ENCODE measurements at places on chromosomes 16 and 17. TPM values are rescaled to one million over a fixed set of nuclear protein-coding genes. Genes with fewer than 3 reads are reported as not detected.
A peak's percentile ranks its signal among the peaks of the same experiment; 100 is the strongest.

- DNase-seq = no peak
Measured at GRCh38 chr17:72358465-72358864, 237.6 kb downstream of the SOX9 start.

- DNase-seq = peak; percentile 59
Measured at GRCh38 chr17:4142107-4142900, 526 bp downstream of the ZZEF1 start.

GRCh38 chr17:83012868-83013778, 66.3 kb upstream of the METRNL start:
- DNase-seq = no peak

- no peak for DNase-seq
Measured at GRCh38 chr16:87295661-87296531, 21.3 kb downstream of the C16orf95 start.

GRCh38 chr16:34078691-34079090, 619.3 kb downstream of the TP53TG3F start:
- DNase-seq = no peak

GRCh38 chr16:55513616-55514015, 4.7 kb downstream of the LPCAT2 start:
- no peak for DNase-seq

DNA sequence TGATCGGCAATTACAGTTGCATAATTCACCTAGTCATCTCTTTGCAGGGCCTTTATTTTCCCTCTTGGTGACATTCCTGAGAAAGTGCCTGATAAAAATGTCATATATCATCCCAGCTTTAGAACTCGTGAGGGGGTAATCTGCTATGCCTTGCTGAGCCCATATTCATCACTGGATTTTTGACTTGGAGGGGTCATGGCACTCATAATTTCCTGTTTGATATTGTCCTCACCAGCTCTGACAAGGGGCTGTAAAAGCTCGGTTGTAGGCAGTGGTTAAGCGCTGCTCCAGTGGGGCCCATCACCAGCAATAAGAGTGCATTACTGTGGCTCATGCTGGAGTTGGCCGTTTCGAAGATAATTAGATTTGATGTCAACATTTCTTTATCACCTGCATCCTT, 227.3 kb downstream of the IRX3 start:
- no peak for DNase-seq

DNA sequence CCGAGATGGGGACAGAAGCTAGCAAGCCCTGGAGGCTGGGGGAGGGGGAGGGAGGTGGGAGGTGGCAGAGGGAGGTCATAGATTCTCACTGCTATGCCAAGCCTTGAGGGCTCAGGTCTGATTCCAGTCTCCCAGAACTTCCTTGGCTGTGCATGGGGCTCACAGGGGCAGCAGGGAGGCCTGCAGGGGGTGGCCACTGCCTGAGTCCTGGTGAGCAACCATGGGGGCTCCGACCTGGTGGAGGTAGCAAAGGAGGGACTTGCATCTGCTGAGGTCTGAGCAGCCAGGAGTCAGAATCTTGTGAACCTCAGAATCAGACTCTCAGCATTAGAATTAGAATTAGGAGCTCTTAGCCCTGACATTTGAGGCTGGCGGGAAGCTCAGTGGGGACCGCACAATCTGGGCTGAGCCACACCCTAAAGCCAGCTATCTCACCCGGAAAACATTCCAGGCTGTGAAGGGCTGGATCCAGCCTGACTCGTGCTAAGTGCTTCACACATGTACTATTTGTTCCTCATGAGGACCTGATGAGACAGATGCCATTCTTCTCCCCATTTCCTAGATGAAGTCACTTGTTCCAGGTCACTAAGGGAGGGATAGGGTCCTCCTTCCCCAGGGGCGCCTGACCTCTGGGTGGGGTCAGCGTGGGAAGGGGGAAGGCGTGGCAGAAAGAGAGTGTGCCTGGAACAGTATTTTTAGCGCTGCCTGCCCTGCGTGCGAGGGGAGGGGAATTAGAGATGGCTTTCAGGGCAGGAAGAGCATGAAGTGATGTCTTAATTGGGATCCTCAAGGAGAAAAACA, 17.3 kb upstream of the KCNJ12 start:
- DNase-seq = no peak

DNA sequence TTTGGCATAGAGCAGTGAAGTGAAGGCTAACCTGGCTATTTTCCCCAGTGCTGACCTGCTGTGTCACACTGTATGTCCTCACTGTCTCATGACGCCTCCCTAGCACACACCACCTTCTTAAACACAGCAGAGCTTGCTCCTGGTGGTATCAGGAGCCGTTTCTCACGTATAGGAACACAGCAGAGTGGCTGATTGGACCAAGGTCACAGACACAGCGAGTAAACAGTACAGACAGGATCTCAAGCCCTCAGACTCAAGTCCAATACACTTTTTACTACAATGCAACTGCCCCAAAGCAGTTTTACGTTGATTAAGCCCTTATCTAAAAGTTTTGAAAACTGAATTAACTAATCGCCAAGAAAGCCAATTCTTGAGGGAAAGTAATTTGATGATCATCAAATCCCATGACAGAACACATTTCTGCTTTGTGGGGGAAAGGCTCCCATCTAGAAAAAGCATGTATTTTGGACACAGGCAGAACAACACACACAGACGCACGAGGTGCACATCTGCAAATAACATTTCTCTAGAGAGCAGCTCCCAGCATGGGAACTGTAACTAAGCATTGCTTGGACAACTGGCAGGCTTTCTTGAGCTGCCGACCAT, 15.2 kb downstream of the ARHGAP17 start:
- DNase-seq = no peak

DNA sequence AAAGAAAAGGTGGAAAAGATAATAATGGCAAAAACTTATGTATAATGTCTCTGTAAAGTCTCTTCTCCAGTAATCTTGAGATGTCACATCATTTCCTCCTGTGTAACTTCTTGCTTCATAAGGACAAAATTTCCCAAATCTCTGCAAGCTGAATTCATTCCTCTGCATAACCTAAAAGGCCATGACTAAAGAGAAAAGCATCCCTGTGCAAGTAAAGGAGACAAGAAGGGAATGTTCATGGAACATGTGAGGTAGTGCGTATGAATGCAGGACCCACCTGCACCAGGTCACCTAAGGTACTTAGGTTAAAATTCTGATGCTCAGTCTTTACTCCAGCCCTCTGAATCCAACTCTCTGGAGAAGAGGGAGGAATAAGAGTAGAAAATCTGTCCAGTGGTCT, 46.9 kb upstream of the NLK start:
- DNase-seq = no peak

- peak; percentile 85 for DNase-seq
Measured at GRCh38 chr17:81291662-81292061, 3.4 kb downstream of the SLC38A10 start.

GRCh38 chr16:78098595-78099270, 721 bp upstream of the WWOX start:
- DNase-seq = no peak

- peak; percentile 92 for DNase-seq
Measured at GRCh38 chr16:58487566-58488351, 12.2 kb upstream of the NDRG4 start.

- peak; percentile 93 for DNase-seq
Measured at GRCh38 chr16:31472709-31473203, 804 bp downstream of the TGFB1I1 start.

GRCh38 chr16:54923055-54923473, 7.6 kb upstream of the IRX5 start:
- no peak for DNase-seq

DNA sequence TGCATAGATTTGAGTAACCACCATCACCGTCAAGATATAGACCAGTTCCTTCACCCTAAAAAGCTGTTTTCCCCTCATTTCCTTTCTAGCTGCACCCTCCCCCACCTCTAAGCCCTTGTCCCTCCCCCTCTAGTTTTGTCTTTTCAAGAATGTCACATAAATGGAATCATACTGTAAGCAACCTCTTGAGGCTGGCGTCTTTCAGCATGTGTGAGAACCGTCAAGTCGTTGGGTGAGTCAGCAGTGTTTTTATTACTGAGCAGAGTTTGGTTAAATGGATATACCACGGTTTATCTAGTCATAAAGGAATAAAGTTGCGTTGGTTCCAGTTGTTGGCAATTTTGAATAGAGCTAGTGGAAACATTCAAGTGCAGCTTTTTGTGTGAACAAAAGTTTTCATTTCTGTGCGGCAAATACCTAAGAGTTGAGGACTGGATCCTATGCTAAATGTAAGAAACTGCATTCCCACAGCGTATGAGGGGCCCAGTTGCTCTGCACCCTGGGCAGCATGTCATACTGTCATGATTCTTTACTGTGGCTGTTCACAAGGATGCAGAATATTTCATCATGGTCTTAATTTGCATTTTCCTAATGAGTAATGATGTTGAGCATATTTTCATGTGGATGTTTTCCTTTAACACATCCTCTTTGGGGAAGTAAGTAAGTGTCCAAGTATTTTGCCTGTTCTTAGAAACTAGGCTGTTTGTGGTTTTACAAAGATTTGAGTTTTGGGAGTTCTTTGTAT, 264.3 kb downstream of the CPPED1 start:
- DNase-seq = no peak

DNA sequence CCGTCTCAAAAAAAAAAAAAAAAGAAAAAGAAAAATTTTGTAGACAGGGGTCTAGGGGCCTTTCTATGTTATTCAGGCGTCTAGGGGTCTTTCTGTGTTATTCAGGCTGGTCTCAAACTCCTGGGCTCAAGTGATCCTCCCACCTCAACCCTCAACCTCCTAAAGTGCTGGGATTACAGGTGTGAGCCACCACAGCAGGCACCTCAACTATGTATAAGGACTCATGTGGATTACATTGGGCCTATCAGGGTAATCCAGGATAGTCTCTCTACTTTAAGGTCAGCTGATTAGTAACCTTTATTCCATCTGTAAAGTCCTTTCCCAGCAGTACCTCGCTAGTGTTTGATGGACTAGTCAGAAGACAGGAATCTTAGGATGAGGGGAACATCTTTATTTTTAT, 22.4 kb downstream of the TADA2A start:
- no peak for DNase-seq

GRCh38 chr16:83619381-83620150, 188.2 kb upstream of the HSBP1 start:
- DNase-seq = no peak

- DNase-seq = no peak
Measured at GRCh38 chr16:66159987-66160386, 206.5 kb upstream of the CDH5 start.

GRCh38 chr16:84677849-84678248, 22.0 kb upstream of the USP10 start:
- DNase-seq = no peak

DNA sequence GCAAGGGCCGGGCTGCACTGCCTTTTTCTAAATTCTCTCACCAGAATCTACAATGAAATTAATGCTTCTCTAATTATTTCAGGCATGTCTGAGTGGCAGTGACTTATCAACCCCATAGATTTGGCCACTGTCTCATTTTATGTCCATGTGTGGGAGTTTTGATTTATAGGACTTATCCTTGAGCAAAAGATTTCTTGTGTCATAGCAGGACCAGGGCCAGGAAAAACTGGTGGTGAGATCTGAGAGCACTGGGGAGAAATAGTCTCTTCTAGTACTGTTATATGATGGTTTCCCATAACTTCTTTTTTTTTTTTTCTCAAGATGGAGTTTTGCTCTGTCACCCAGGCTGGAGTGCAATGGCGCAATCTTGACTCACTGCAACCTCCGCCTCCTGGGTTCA, 1.5 kb upstream of the KRT23 start:
- DNase-seq = no peak

GRCh38 chr17:34437188-34437587, 74.2 kb upstream of the CCL1 start:
- no peak for DNase-seq

GRCh38 chr16:50573279-50573678, 25.1 kb downstream of the NKD1 start:
- DNase-seq = no peak

DNA sequence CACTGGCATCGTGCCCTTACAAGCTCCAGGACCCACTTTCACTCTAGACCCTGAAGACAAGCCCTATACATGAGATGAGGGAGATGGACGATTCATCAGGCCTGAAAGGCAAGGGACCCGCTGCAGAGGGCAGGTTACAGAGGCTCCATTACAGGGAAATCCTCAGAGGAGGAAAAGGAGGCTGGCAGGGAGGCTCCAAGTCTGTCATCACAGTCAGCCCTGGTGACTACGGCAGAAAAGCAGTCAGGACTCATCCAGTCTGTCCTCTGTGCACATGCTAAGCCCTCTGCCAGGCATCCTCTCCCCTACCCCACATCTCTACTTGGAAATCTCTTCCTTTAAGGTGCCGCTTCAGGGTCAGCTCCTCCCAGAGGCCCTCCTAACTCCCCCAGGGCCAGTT, 197.7 kb upstream of the CDH5 start:
- DNase-seq = no peak

- no peak for DNase-seq
Measured at GRCh38 chr17:17417718-17418181, 59.0 kb upstream of the MED9 start.

GRCh38 chr17:72538901-72539352, 418.1 kb downstream of the SOX9 start:
- no peak for DNase-seq

GRCh38 chr16:53052519-53053501, at the start of gene CHD9NB:
TSS of gene CHD9NB (minus strand) at chr16:53052897. CDS start at chr16:53044158, 8,739 bp downstream.
- no peak for DNase-seq

DNA sequence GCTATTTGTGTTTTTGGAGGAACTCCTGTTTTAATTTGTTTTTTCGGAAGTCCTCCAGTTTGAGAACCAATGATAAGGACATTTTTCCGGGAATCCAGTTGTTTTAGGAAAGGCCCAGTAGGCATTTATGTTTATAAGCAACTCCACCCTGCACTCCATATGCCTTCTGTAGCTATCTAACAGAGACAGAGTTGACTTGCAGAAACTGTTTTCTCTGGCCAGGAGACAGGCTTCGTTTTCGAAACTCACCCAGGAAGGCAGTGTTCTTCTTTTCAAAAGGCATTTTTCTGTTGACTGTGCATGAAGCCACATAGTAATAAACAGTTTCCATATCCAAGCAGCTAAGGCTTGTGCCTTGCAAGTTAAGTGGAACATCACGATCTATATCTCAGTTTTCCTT, 587.1 kb downstream of the WWOX start:
- DNase-seq = no peak

- DNase-seq = no peak
Measured at GRCh38 chr17:53313746-53314145, 509.0 kb upstream of the KIF2B start.

- no peak for DNase-seq
Measured at GRCh38 chr16:1290860-1291575, 18.4 kb upstream of the UBE2I start.

Gene CDH15
- total RNA-seq = not detected

Gene LGALS9C
- total RNA-seq = not detected

Gene KRT25
- not detected for total RNA-seq

Gene METTL16
- 16.7 TPM for total RNA-seq

Gene KRTAP4-9
- total RNA-seq = not detected

Gene RASL10B
- total RNA-seq = 22.3 TPM

Gene CCL4L2
- not detected for total RNA-seq

Gene SPN
- 0.91 TPM for total RNA-seq

Gene C16orf92
- not detected for total RNA-seq

Gene C17orf67
- total RNA-seq = 1.1 TPM

Gene MYADML2
- 3.5 TPM for total RNA-seq

Gene COG7
- total RNA-seq = 11.5 TPM

Gene SETD6
- 14.4 TPM for total RNA-seq

Gene ATP6V0A1
- 29.9 TPM for total RNA-seq

Gene CSNK1D
- total RNA-seq = 54.4 TPM

Gene ESRP2
- total RNA-seq = 0.73 TPM

Gene ABCA6
- 29.7 TPM for total RNA-seq

Gene DPEP2
- 1.1 TPM for total RNA-seq

Gene FBXL16
- not detected for total RNA-seq

Gene CARD14
- total RNA-seq = not detected

Gene SHISA6
- 0.56 TPM for total RNA-seq

Measured in Right ventricle myocardium superior (tissue), 1 donor.